ENCODE measurements at places on chromosomes 2 and 18.

GRCh38 chr2:5690286-5690685 lies 1.9 kb upstream of the SOX11 start:
- DNase-seq = no peak

- DNase-seq = no peak
These were observed 28.1 kb downstream of the TCF7L1 start for GRCh38 chr2:85160966-85161960.

- no peak for DNase-seq
These were observed 8.5 kb downstream of the KLHL30 start for GRCh38 chr2:238146884-238147544.

DNA sequence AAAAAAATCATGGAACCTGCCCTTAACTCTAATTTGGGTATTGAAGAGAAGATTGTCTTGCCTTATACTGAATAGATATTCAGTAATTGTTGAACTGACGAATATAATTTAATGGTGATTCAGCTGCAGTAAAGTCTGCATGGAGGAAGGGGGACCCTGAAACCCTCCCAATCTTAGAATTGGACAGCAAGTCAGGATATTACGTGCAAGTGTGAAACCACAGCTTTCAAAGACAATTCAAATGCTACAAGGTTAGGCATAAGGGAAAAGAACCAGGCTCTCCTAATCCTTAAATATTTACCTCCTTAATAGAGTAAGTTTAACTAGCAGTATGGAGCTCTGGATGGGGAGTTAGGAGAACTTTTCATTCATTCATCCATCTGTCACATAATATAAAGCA lies 226.9 kb upstream of the TNP1 start:
- DNase-seq = no peak

- DNase-seq = no peak
These were observed 7.6 kb upstream of the PRSS56 start for GRCh38 chr2:232512602-232513001.

DNA sequence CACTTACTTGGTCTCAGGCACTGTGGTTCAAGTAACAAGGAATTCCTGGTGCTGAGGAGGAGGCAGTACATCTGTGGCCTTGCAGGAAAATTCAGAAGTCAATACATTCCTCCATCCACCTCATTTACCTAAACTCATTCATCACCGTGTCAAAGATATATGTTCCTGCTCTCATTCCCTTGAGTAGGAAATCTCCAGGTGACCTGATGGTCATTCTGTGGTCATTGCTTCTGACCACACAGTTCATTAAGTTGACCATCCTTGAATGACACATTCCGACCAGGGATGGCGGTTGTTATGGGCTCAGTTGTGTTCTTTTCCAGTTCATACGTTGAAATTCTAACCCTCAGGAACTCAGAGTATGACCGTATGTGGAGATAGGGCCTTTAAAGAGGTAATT lies 2.1 kb upstream of the STK17B start:
- no peak for DNase-seq

GRCh38 chr2:42793334-42794270 lies 1.2 kb upstream of the HAAO start:
- DNase-seq = no peak

DNA sequence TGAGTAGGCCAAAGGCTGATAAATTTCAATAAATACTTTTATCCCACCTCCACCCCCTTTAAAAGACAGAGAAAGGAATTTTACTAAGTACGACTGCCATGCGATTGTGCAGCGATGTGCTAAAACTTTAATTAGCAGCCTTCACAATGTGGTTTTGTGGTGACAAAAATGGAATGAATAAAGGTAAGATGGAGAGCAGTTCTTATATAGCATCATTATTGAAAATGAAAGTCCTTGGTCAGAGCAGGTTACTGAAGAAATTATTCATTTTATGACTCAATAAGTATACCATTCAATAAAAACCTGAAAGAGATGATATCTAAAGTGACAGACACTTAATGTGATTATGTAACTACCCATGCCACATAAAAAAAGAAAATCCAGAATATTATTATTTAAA lies 33.2 kb upstream of the MTIF2 start:
- DNase-seq = no peak

Measured in D341Med (cell line).